Activated CD4-positive, alpha-beta T cell treated with anti-CD3 and anti-CD28 coated beads, Interleukin-2, Interleukin-6, amounts not matched to agents 100 ng/mL and 50 ng/mL, durations not matched to agents 16 hours and 8 hours (primary cell): ENCODE measurements at places on chromosomes 5 and 9.

GRCh38 chr9:133823189-133824105, 85.3 kb upstream of the SARDH start:
- no peak for DNase-seq

- no peak for DNase-seq
These were observed 63.1 kb downstream of the TRPM6 start for GRCh38 chr9:74824654-74825053.

- DNase-seq: no peak
These were observed 168.7 kb downstream of the GRIA1 start for GRCh38 chr5:153659039-153659736.

DNA sequence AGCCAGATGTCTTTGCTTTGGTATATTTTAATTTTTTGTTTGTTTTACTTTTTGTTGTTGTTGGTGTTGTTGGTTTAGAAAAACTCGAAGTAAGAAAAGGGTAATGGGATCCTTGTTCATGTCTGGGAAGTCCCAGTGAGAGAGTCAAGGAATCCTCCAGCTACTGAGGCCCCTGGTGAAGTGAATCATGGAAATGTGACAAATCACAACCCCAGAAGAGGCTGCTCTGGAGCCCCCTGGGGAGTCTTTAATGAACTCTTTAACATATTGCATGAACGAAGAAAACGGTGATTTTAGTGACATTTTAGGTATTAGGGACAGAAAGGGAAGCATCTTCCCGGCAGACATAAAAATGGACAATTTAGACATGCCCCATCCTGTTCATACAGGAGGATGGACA, 41.3 kb downstream of the TMEM174 start:
- DNase-seq: no peak

DNA sequence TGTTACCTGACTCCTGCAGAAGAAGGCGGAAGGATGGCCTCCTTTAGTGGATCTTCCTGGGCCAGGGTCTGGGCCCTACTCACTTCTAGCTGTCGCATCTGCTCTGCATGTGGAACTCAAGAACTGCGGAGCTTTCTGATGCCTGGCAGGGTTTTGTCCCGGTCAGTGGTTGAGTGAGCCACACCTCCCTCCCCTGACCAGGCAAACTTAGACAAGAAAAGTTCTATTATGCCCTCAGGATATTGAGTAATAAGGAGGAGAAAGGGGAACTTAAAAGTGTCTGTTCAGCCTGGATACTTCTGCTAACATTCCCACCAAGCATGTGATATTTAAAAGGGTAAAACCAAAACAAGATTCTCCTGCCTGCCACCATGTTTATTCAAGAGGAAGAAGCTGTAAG, at the start of gene FYB1:
FYB1 (minus strand) TSS at position 127 of the 400 bp plus-strand sequence. CDS start 16,603 bp downstream, outside the sequence.
- DNase-seq: no peak

GRCh38 chr9:8680157-8680556, 880.6 kb upstream of the DMAC1 start:
- no peak for DNase-seq

DNA sequence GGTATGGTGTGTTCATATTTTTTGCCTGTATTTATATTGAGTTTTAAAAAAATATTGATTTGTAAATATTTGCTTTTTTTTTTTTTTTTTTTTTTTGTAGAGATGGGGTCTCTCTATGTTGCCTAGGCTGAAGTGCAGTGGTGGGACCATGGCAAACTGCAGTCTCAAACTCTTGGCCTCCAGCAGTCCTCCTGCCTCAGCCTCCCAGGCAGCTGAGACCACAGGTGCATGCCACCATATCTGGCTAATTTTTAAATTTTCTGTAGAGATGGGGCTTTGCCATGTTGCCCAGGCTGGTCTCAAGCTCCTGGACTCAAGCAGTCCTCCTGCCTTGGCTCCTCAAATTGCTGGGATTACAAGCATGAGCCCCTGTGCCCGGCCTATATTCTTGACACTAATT, 78.3 kb downstream of the RASGRF2 start:
- no peak for DNase-seq

GRCh38 chr5:83991566-83992224, 271.0 kb upstream of the HAPLN1 start:
- no peak for DNase-seq

- DNase-seq: no peak
These were observed 215.5 kb downstream of the SNX18 start for GRCh38 chr5:54733101-54733500.

DNA sequence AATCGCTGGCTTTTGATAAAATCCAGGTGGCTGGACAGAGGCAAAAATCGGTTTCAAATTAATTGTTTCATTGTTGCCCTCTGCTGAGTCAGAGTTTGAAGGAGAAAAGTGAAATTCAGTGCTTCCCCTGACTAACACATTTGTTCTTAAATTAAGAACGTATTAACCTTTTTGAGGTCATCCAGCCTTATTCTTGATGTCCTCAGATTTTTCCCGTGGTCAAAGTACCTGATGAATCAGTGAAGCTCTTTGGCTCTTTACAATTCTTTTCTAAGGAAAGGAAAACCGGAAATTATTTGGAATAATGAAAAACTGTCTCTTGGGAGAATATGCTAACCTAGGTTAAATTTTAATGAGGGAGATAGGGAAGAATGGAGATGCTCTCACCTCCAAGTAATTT, 21.6 kb downstream of the OSMR start:
- DNase-seq: no peak

- no peak for DNase-seq
These were observed 68.9 kb downstream of the CSF2 start for GRCh38 chr5:132142459-132142858.

DNA sequence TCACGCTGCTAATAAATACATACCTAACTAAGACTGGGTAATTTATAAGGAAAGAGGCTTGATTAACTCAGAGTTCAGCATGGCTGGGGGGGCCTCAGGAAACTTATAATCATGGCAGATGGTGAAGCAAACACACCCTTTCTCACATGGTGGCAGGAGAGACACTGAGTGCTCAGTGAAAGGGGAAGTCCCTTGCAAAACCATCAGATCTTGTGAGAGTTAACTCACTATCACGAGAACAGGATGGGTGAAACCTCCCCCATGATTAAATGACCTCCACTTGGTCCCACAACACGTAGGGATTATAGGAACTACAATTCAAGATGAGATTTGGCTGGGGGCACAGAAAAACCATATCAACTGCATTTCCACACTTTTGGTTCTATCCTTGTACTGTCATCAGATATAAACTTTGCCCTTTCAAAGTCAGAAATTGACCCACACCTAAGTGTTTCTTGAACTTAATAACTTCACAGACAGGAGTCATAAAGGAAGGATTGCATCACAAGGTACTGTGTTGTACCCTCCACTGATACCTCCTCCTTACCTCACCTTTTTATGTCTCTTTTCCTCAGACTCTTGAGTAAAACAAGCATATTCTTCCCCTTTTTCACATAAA, 319.1 kb upstream of the PIK3R1 start:
- no peak for DNase-seq

GRCh38 chr5:168198359-168198758, 93.1 kb upstream of the WWC1 start:
- no peak for DNase-seq

DNA sequence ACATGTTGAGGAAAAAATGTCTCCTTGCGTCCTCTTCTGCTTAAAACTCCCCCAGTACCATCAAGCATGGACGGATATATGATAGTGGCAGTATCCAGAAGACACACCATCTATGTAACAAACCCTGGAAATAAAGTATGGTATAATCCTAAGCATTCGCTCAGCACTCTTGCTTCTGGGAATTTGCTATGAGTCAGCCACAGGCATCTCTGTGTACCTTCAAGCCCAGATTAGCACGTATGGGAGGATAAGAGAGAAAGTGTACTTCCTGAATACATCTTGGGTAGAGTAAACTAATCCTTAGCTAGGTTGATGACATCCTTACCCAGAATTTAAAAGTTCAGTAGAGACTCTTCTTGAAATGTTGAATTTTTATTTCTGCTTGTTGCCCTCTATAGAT, 71.2 kb downstream of the GHR start:
- no peak for DNase-seq

- peak; percentile 77 for DNase-seq
These were observed at the start of gene PIP5K1B for GRCh38 chr9:68704814-68705530. PIP5K1B (plus strand) TSS chr9:68705240; CDS start chr9:68822615, 117,375 bp downstream.

DNA sequence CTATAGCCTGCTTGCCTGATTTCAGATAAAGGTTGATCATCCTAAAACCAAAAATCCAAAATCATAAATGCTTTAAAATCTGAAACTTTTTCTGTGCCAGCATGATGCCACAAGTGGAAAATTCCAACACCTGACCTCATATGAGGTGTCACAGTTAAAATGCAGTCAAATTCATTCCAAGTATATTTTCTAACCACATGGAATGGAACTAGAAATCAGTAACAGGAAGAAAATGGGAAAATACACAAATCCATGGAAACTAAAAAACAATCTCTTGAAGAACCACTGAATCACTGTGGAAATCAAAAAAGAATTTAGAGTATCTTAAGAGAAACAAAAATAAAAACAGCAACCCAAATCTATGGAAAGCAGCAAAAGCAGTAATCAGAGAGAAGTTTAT, 297.5 kb upstream of the COX7C start:
- no peak for DNase-seq

DNA sequence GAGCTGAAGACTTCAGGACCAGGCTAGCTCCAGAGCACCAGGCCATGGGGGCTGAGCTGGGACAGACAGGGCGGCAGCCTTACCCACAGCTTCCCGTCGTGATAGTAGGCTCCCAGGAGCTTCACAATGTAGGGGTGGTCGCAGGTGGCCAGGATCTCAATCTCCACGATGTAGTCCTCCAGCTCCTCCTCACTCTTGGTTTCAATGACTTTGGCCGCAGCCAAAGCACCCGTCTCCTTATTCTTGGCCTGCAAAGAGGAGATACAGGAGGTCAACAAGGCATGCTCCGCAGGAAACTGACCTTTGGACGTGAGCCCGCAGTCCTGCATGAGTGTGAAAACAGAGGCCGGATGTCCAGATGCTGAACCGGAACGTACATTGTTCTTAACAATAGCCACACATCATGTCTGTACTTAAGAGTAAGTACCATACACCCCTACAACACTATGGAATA, 31.5 kb downstream of the STK10 start:
- no peak for DNase-seq

DNA sequence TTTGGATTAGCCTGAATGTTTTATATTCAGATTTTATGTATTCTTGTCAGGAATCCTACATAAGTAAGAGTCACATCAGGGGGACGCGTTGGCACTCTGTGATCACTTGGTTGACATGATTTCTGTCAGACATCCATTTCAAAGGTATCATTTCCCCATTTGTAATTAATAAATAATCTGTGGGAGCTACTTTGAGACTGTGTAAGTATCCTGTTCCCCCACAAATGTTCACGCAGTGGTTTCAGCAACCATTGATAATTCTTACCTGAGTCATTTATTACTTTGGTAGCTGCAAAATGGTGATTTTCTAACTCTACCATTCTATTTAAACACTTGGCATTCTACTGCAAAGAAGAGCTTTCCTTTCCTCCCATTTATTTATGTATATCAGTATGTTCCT, 56.9 kb upstream of the TBC1D2 start:
- DNase-seq: no peak

GRCh38 chr5:181173420-181174342, 26.3 kb downstream of the OR2V2 start:
- peak; percentile 89 for DNase-seq

DNA sequence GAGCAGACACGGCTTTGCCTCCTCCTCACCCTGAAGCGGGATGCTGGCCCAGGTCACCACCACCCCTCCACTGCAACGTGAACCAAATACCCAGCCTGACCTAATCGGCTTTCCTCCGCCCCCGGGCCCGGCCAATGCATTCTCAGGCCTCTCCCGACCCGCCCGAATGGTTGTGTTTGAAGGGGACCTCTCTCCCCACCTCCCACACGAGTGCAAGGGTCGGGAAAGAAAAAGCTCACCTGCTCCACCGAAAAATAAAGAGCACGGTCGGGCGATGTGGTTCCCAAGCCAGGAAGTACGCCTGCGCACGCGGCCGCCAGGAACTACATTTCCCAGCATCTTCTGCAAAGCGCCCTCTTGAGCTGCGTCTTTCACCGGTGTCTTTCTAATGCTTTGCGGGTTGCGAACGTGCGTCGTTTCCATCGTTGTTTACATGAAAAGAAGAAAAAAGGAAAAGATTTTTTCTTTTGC, at the start of gene ZNF883:
ZNF883 (minus strand) TSS at position 282 of the 471 bp plus-strand sequence.
- DNase-seq: peak; percentile 10

DNA sequence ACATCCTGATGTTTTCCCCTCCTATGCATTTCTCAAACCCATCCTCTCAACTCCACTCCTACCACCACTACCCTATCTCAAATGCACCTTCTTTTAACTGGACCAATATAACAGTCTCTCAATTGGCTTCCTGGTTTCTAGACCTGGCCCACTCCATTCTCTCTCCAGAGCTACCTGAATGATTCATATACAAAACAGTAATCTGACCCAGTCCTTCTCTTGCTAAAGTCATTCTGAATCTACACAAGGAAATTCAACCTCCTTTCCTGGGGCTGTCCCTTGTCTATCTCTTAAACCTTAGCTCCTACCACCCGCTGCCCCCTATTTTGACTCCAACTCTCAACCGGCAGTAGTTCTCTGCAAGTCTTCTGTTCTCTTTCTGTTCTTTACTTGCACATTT, 97.2 kb downstream of the PCSK1 start:
- DNase-seq: peak; percentile 58

GRCh38 chr5:69030358-69031062, 63.3 kb upstream of the SLC30A5 start:
- no peak for DNase-seq
